ENCODE measurements at places on chromosomes 16 and 17. TPM values are rescaled to one million over a fixed set of nuclear protein-coding genes. Genes with fewer than 3 reads are reported as not detected.

PRR29 gene
- 2.5 TPM for polyA plus RNA-seq

RAB37 gene
- polyA plus RNA-seq, result 1.5 TPM

INCA1 gene
- polyA plus RNA-seq, result 4.8 TPM

OR3A2 gene
- polyA plus RNA-seq, result 0.24 TPM

PYDC1 gene
- 1.0 TPM for polyA plus RNA-seq

GLP2R gene
- 0.08 TPM for polyA plus RNA-seq

CD300LF gene
- polyA plus RNA-seq, result 0.34 TPM

RFFL gene
- 9.1 TPM for polyA plus RNA-seq

TNFSF13 gene
- polyA plus RNA-seq, result 4.3 TPM

PDIA2 gene
- polyA plus RNA-seq, result 0.15 TPM

Measured in muscle of back (tissue), 13 donors.